ENCODE measurements at places on chromosomes 6 and 20.

- DNase-seq = no peak
These were observed 44.6 kb downstream of the HIVEP2 start for GRCh38 chr6:142900227-142900971.

- no peak for DNase-seq
These were observed 222.3 kb upstream of the SMLR1 start for GRCh38 chr6:130604841-130605399.

DNA sequence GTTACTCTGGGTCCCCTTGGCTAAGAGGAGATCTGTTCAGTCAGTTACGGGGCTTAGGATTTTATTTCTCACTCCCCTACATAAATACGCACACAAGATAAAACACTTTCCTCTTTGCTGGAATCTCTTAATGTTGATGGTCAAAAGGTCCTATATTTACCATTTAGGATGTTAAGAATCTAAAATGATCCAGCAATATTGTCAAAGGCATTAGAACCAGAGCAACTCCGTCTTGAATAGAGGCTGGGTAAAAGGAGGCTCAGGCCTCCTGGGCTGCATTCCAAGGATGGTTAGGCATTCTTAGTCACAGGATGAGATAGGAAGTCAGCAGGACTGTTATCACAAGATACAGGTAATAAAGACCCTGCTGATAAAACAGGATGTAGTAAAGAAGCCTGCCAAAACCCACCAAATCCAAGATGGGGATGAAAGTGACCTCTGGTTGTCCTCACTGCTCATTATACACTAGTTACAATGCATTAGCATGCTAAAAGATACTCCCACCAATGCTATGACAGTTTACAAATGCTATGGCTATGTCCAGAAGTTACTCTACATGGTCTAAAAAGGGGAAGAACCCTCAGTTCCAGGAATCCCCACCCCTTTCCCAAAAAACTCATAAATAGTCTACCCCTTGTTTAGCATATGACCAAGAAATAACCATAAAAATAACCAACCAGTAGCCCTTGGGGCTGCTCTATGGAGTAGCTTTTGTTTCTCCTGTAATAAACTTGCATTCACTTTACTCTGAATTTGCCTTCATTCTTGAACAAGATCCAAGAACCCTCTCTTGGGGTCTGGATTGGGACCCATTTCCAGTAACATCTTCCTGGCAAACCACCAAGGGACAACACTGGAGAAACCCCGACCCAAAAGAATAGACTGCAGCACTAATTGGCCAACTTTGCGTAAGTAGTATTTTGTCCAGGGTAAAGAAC is 107.5 kb downstream of the DTNBP1 start:
- DNase-seq = no peak

GRCh38 chr6:162116902-162117525 is 610.6 kb downstream of the PRKN start:
- no peak for DNase-seq

DNA sequence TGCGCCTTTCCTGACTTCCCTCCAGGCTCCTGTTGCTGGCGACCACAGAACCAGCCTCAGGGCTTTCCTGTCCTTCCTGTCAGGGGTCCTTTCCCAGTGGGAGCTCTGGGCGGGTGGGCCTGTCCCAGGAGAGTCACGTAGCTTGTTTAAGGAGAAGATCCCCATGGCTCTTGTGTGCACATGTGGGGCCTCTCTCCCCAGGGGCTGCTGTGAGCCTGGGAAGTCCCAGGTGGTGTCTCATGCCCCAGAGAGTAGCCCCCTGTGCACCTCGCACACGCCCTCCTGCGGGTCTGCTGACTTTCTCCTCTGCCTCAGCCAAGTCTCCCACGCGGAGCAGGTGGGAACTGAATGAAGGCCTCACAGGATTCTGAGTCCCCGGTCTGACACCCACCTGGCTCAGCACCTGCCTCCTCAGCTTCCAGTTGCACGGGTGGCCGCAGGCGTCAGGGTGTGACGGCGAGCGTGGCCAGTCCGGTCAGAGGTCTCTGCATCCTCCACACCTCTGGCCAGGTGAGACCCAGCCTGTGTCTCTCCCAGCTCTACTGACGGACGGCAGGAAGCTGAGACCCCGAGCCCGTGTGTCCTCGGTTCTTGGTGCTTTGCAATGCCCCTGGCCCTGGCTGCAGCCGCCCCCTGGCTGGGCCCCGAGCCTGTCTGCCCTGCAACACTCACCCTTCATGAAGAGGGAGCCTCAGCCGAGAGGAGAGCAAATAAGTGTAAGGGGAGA is 5.6 kb upstream of the NKAIN4 start:
- DNase-seq = no peak

DNA sequence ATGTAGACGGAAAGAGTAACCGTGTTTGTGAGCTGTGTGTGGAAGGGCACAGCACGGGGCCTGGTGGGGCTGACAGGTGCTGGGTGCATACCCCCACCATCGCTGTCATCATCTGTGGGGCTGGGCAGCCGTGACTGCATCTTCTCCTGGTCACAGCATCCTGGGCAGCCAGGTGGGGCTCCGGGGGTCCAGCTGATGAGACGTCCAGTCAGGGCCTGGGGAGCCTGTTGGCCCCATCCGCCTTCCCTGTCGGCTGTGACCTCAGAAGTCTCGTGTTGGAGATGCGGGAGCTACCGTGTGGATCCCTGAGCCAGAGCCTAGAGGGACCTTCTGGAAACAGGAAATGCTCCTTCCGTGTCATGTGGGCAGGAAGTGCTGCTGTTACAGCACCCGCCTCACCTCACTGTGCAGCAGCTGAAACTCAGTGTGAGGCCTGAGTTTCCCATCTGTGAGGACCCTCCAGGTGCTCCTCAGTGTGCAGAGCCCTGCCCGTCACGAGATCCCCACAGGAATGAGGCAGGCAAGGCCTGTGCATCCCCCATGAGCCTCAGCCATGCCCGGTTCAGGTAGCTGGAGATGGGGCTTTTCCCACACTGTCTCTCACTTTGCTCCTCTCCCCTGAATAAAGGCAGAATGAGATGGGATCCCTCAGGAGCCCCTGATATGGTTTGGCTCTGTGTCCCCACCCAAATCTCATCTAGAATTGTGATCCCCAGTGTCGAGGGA is 108.7 kb downstream of the ERMARD start:
- DNase-seq = no peak

GRCh38 chr6:168260420-168260987 is 59.1 kb downstream of the DACT2 start:
- no peak for DNase-seq

GRCh38 chr20:63440366-63440955 is 32.0 kb downstream of the KCNQ2 start:
- DNase-seq = no peak

DNA sequence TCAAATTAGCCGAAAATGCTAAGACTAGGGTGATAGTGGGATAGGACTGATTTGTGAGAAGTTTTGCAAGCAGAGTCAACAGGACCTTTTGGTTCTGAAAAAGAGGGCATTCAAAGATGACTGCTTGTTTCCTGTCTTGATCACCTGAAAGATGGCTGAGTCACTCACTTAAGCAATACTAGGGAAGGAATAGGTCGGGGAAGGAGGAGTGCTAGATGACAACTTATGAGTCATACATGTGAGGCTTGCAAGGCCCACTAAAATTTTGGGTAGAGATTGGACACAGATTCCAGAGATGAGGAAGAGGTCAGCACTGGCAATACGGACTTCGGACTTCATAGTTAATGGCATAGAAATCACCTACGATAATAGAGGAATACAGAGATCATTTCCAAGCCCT is 89.2 kb downstream of the FAM83B start:
- no peak for DNase-seq

DNA sequence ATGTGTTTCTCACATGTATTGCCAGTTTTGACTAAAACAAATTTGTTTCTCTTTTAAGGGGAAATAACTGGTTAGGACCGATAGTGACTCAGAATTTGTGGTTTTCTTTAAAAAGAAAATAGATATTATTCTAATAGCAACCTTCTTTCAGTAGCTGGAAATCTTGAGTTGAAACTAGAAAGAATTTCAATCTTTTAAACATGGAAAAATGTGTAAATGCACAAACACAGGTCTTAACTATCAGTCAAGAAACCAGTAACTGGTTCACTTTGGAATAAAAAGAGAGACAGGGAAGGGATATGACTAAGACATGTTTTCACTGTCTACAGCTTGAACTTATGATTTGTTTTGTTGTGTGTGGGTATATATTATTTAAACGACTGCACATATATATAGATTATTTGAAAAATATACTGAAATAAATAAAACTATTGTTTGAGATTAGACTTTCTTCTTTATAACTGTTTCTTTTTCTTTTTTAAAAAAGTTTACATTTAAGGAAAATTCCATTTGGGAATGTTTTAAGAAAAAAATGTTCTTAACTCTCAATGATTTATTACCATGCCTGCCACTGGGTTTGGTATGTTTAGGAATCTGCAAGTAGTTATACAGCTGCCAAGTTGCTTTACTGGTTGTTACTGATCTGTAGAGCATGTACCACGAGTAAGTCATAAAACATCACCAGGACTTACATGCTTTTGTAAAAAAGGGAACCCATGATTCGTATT is 753.3 kb upstream of the MARCKS start:
- no peak for DNase-seq

DNA sequence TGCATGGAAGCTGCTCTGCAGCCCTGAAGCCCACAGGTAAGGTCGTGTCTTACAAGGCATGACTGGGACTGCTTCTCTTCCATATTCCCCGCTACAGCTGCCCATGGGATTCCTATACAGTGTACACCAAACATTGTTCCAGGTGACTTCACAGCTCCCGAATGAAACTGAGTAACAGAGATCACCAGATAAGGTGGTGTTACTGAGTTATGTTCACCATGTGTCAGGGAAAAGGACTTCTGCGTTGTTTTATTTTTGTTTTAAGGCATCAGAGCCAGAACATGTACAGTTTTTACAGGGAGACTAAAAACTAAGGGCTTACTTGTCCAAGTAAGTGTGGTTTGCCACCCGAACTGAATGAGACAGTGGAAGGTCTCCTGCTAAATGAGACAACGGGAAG is 138.3 kb downstream of the CD83 start:
- DNase-seq = no peak

- no peak for DNase-seq
These were observed 125.1 kb upstream of the LOC128125822 start for GRCh38 chr6:63447134-63447533.

GRCh38 chr6:157316871-157317814 is 6.2 kb downstream of the TMEM242 start:
- DNase-seq = no peak

DNA sequence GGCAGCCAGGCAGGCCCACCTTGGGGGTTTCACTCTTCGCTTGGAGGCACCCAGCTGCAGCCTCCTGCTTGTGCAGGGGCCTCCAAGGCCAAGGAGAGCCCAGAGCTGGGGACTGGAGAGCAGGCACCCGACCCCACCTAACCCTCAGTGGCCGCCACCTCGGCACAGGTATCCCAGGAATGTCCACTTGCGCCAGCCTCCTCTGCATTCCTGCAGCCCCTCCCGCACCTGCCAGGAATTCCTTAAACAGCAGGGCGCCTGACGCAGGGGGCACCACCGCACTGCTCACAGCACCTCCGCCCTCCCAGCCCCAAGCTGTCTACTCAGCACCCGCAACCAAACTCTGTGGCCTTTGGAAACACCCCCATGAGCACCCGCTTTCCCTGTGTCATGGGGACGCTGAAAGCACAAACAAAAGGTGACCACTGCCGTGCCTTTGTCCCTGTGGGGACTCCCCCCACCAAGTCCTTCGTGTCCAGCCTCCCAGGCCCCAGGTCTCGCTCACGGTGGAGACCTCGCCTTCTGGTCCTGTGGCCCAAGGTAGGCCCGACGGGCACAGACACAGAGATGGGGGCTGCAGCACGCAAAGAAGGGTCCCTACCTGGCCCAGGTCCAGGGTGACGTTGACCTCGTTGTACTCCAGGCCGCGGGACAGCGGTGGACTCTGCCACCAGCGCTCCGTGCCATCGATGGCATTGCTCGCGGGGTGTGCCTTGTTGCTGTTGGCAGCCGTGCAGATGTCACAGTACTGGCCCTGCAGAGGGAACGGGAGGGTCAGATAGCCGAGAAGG is 5.1 kb downstream of the LAMA5 start:
- no peak for DNase-seq

DNA sequence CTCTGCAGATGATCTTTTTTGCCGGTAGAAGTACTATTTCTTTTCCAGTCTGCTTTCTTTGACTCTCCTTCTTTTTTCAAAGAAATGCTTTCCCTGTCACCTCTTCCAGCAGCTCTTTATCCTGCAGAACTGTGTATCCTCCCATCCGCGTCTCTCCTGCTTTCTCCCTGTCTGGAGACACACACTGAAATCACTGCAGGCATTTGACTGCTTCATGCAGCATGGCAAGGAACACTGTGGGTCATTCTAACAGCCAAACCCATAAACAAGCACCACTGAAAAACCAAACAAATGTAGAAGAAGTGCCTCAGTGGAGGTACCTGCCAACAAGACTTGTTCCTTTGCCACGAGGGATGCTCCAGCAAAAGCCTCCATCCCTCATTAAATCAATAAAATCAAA is 403.7 kb upstream of the CITED2 start:
- no peak for DNase-seq

DNA sequence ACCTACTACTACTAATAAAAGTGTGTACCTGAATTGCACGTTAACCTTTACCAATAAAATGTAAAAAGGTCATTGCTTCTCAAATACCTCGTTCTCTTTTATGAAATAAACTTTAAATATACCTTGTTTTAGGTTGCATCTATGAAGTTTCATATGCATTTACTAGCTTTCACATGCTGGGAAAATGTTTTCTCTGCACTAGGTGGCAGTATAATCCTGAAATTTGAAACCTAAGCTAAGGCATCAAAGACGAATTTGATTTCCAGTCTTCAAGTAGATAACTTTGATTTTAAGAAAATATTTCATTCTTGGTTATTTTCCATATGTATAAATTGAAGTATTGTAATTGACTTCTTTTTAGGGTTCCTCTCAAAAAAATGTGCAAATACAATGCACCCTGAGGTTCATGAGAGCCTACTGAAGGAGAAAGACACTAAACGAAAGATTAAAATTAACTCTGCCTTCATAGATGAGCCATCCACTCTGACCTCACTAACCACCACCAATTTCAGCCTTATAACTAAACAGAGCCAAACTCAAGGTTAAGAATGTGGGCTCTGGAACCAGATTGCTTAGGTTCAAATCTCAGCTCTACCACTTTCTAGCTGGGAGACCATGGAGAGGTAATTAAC is 7.3 kb upstream of the COL9A1 start:
- no peak for DNase-seq

GRCh38 chr6:62479697-62480220 is 193.7 kb upstream of the KHDRBS2 start:
- no peak for DNase-seq

DNA sequence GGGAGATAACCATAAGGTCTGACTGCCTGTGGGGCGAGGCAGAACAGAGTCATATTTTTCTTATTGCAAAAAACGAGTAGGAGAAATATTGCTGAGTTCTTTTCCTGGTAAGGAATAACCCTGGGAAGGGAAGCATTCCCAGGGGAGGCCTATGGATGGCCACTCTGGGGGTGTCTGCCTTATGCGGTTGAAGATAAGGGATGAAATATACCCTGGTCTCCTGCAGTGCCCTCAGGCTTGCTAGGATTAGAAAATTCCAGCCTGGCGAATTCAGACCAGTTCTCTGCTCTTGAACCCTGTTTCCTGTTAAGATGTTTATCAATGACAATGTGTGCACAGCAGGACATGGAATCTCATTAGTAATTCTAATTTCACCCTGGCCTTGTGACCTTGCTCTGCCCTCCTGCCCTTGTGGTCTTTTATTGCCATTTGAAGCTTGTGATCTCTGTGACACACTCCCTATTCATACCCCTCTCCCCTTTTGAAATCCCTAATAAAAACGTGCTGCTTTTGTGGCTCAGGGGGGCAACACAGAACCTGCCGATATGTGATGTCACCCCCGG is 491.1 kb upstream of the EYS start:
- no peak for DNase-seq

Measured in stimulated activated CD8-positive, alpha-beta memory T cell treated with anti-CD3 and anti-CD28 coated beads, Interleukin-4, amount 100 ng/mL, for 1 hour (primary cell).